ENCODE measurements at places on chromosomes 1 and 21.

GRCh38 chr1:39668111-39668510 lies 3.8 kb downstream of the NT5C1A start:
- DNase-seq, result no peak

GRCh38 chr1:42937141-42937696 lies 21.4 kb downstream of the SLC2A1 start:
- DNase-seq, result no peak

DNA sequence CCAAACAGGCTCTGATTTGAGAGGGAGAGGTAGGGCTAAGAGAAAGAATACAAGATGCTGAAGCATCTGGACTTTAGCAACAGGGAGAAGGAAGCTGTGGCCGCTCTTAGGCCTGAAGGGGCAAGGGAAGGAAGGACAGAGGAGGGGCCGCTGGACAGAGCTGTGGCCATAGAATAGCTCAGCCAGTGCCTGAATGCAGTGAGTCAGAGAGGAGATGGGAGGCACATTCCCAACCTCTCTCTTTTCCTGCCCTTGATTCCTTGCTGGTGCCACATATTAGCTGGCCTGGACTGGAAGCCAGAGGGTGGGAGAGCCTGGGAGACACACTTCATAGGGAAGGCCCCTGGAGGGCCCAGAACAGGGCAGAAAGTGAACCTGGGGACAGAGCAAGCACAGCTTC lies 83.4 kb upstream of the POU3F1 start:
- no peak for DNase-seq

GRCh38 chr1:246687002-246687401 lies 37.2 kb upstream of the SCCPDH start:
- DNase-seq, result no peak

DNA sequence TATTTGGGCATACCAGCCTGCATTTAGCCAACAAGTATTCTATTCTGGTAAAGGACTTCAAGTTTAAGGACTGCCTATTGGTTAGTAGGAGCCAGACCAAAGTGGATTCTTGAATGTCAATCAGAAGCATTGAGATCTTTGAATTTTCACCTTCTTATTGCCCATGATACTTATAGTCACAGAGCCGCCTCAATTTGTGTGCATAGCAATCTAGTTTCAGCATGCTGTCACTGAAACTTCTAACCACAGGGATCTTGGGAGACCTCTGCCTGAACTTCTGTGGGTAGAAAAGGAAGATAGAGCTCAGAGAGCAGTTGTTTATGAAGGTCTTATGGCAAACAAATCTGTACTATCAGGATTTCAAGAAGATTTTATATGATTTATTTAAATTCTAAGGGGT lies 501.4 kb upstream of the USP24 start:
- no peak for DNase-seq

DNA sequence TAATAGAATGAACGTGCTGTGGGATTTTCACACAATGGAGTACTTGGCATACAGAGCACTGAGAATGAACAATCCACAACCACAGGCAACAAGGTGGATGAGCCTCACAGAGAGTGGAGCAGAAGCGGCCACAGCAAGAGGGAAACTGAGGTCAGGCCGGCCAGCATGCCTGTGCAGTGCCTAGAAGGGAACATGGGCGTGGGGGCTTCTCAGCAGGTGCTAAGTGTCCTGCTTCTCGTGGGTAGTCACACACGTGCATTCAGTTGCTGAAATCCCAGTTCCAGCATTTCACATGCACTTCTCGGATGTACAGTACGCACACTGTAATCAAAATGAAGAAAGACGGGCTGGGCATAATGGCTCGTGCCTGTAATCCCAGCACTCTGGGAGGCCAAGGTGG lies 33.1 kb downstream of the WDR4 start:
- DNase-seq, result no peak

DNA sequence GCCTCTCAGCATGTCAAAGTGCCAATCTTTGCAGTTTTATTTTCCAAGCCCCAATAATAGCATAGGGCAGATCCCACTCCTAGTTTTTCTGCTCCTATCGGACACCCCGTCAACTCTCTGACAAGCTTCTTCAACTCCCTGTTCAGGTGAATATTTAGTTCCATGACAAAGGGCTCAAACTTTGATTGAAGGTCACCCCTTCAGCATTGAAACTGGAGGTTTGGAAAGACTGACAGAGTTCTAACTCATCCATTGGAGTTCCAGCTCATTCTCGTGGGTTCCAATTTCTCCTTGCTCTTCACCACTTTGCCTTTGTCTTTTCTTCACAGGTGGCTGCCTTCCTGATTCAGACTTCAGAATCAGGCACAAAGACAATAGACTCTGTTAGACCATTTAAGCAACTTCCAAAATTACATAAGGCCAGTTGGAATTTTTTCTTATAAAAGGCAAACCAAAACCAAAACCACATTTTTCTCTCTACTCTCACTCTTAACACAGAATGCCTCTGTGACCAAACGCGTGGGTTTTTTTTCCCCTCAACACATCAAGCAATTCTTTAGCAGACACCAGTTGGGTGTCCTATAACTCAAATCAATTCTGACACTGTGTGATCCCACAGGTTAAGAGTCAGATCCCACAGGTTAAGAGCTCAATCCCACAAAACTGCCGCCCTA lies 169.3 kb upstream of the USP25 start:
- no peak for DNase-seq

- DNase-seq, result no peak
Observed at GRCh38 chr1:56071351-56071750, 508.0 kb downstream of the PLPP3 start.

DNA sequence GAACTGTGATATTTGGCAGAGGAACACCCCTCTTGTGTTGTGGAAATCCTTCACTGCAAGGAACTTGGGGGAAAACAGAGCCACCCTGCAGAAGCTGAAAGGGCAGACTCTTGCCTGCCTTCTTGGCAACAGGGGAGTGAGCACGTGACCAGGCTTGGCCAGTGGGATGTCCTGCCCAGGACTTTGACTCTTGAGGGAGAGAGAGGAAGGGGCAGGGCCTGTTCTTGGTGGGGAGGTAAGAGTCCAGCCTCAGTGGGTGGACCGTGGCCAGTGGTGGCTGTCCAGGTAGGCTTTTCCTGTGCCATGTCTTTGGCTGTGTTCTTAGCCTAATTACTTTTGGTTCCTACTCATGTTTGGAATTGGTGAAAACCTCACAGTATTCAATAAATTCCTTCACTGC lies 8.6 kb upstream of the AK2 start:
- no peak for DNase-seq

DNA sequence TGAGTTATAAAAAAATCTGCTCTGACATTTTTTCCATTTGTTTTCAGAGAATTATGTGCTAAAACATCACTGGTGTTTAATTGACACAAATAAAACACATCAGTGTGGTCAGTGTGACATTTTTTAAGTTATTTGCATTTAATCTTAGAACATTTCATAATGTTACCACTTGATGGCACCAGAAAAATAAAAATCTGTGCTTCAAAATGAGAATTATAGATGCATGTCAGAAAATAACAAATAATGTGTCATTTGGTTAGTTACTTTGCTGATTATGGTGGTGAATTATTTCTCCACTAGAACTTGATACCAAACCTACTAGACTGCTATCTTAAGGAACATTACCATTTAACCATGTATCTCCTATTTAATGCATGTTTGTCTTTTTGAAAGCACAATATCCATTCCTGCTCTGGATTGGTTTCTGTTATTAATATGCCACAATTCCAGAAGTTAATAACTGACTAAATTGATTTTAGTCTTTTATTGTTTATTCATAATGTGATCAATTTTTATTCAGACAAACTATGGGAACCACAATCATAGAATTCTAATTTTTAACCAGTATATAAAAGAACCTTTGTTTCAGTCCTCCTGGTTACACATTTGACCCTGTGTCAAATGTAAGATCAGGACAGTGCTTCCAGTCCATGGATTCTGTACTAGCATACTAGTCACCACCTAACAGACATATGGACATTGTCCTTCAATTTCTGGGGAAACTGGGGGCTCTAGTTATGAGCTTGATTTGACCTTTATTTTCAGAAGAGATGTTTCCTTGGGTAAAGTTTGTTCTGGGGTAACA lies 81.0 kb downstream of the RPS6KC1 start:
- DNase-seq, result no peak

DNA sequence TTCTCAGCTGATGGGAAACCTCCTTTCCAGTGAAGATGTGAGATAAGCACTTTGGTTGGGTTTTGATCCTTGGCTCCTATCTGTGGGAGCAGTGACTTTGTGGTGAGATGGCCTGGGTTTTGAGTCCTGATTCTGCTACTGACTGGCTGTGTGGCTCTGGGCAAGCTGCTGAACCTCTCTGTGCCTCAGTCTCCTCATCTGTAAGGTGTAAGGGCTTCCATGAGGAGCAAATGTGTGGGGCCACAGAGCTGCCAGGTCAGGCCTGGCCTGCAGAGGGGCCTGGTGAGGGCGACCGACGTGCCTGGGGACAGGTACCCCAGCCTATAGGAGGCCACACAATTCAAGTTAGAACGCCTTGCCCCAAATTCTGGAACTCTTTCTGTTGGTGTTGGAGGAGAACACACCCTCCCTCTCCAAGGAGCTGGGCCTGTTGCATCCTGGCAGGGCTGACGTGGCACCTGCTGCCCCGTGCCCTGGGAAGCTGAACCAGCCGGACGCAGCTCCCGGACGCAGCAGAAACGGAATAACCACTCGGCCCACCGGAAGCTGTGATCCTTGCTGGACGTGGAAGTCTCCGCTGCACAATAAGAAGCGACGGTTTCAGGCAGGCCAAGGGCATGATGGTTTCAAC lies 62.7 kb downstream of the AGPAT3 start:
- no peak for DNase-seq

DNA sequence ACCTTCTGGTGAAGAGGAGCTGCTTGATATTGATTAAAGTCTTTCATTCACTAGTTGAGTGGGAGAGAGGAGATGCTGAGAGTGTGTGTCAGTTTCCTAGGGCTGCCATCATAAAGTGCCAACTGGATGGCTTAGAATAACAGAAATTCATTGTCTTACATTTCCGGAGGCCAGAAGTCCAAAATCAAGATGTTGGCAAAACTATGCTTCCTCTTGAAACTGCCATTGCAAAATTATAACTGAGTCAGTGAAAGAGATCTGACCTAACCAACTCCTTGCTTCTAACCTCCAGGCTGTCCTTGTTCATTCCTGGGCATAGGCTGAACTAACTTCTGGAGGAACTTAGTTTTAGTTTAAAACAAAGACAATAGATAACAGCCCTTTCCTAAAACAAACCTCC lies 47.1 kb downstream of the PTGS2 start:
- no peak for DNase-seq

DNA sequence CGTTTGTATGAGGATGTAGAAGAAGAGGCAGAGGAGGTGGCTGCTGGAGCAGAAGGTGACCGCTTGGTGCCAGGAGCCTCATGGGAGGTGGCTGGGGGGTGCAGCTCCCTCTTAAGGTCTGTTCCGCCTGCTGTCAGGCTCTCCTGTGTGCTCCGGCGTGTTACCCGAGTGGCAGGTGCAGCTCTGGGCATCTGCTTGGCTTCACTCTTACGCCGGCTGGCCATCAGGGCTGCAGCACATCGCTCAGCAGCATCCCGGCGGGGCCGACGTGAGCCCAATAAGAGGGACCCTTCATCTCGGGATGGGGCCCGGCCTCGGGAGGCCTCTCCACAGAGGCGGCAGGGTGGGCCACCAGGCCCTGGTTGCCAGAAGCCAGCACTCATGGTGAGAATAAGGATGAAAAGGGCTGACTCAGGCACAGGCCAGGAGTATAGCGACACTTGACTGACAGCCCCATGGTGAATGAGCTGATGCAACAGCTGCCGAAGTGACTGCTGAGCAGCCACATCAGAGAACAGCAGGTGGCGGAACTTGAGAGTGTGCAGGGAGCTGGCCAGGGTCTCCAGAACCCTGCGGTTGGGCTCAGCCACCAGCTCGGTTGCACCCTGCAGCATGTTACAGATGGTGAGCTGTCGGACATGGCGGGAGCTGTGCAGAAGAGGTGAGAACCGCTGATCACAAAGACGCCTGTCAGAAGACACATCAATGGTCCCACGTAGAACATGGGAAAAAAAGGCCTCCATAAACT lies 17.5 kb downstream of the LRRC41 start:
- DNase-seq, result no peak

DNA sequence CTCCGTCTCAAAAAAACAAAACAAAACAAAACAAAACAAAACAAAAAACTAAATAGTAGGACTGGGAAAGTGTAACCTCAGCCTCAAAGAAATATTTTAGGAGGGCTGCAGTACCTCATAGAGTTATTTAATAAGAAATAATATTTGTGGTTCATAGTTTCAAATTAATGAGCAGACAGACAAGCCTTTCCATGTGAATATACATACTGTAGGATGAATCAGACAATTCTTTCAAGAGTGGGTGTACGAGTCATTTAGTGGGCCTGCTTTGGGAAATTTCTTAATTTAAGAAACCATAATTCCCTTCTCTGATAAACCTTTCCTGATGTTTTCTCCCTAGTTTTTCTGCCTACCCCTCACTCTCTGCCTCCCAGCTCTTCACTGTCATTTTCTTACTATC lies 52.5 kb downstream of the CDC14A start:
- no peak for DNase-seq

- peak; percentile 18 for DNase-seq
Observed at GRCh38 chr1:114341856-114342255, 169.1 kb downstream of the TRIM33 start.

- no peak for DNase-seq
Observed at GRCh38 chr1:84122780-84123382, 21.2 kb upstream of the PRKACB start.

DNA sequence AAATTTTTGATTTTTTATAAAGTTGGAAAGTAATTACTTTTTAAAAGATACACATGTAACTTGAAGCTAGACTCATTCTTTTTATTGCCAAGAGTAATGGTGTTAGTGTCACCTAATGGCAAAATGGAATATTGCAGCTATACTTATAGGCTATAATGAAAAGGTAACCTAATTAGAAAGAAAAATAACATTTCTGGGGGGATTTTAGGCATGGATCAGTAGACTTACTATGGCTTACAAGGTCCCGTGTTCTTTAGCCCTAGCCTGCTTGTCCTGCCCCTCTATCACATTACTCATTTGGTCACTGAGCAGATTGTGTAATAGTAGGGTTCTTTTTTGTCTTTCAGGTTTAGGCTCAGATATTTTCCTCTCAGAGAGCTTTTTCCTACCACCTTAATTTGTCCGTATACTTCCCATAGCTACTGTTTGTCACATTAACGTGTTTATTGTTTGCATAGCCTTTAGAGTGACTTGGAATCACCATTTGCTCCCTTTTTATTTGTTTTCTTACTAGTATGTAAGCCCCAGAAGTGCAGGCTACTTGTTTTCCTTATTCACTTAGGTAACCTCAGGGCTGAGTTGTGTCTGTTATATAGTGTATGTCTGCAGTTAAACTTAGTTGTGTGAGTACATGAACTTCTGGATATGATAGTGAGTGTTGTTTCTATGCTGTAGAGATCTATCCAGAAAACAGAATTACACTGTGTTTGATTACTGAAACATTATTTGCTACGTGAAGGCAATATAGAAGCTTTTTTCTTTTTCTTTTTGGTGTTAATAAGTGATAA lies 58.7 kb downstream of the RABGAP1L start:
- no peak for DNase-seq

GRCh38 chr1:245583575-245584330 lies 429.0 kb downstream of the KIF26B start:
- DNase-seq, result no peak

- DNase-seq, result no peak
Observed at GRCh38 chr1:156464825-156465452, 35.6 kb downstream of the MEF2D start.

- no peak for DNase-seq
Observed at GRCh38 chr21:39055167-39055767, 128.0 kb downstream of the PSMG1 start.

Measured in type B pancreatic cell (in vitro differentiated cells).